ENCODE measurements at places on chromosomes 6 and 20.

GRCh38 chr6:127367023-127367375 is 23.6 kb upstream of the ECHDC1 start:
- no peak for DNase-seq

DNA sequence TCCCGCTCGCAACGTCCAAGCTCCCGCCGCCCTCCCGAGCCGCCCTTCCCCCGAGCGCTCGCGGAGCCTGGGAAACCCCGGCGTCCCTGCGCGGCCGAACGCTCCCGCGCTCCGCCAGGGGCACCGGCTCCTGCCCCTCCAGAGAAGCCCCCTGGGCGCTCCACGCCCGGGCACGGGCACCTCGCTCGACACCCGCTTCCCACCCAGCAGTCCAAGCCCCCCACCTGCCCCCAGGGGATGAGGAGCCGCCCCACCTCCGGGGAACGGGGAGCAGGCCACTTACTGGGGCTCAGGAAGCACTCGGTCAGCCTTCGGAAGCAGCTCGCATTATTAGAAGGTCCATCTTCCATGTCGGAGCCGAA is 1.4 kb downstream of the PDE10A start:
- no peak for DNase-seq

- DNase-seq, result no peak
Observed at GRCh38 chr20:31760519-31761240, 21.6 kb downstream of the TPX2 start.

- DNase-seq, result peak; percentile 79
Observed at GRCh38 chr20:36604952-36605398, 604 bp upstream of the RAB5IF start.

DNA sequence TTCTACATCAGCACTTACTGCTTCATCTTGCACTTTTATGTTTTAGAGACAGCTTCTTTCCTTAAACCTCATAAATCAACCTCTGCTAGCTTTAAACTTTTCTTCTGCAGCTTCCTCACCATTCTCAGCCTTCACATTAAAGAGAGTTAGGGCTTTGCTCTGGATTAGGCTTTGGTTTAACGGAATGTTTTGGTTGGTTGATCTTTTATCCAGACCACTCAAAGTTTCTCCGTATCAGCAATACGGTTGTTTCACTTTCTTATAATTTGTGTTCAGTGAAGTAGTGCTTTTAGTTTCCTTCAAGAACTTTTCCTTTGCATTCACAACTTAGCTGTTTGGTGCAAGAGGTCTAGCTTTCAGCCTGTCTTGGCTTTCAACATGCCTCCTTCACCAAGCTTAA is 40.4 kb downstream of the DNAAF9 start:
- DNase-seq, result no peak

- no peak for DNase-seq
Observed at GRCh38 chr20:49657118-49657901, 56.4 kb downstream of the B4GALT5 start.

GRCh38 chr6:41325446-41326066 is 9.9 kb upstream of the NCR2 start:
- no peak for DNase-seq

DNA sequence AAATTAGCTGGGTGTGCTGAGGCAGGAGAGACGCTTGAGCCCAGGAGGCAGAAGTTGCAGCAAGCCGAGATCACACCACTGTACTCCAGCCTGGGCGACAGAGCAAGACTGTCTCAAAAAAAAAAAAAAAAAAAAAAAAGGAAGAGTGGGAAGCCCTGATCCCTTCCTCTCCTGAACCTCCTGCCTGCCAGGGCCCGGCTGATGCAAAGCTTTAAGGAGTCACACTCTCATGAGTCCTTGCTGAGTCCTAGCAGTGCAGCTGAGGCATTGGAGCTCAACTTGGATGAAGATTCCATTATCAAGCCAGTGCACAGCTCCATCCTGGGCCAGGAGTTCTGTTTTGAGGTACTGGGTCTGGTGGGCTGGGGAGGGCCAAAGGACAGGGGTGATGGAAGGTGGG is 15.1 kb downstream of the SYNGAP1 start:
- DNase-seq, result no peak

- no peak for DNase-seq
Observed at GRCh38 chr6:133888929-133889556, at the start of gene TCF21. Gene TCF21, plus strand, starts transcription at chr6:133889113. Its CDS starts 285 bp downstream, at chr6:133889398.

- DNase-seq, result no peak
Observed at GRCh38 chr20:63636752-63637628, 10.1 kb upstream of the GMEB2 start.

GRCh38 chr6:149614337-149614736 is 34.2 kb downstream of the KATNA1 start:
- DNase-seq, result no peak

DNA sequence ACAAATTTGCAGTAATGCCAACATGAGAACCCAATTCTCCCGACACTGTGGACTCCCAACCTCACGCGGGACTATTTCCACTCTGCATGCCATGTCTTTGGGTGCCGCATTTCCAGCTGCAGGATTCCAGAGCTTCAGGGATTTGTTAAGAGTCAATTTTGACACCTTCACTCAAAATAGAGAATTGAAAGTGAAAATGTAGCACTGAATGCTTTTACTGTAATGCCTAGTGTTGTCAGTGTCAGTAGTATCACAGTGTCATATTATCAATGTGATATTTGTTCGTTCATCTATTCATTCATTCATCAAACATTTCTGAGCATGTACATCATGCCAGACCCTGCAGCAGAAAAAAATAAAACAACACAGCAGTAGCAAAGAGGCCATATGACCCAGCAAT is 13.4 kb upstream of the FAM50B start:
- DNase-seq, result no peak

GRCh38 chr20:25236450-25237304 is 11.2 kb upstream of the PYGB start:
- no peak for DNase-seq

DNA sequence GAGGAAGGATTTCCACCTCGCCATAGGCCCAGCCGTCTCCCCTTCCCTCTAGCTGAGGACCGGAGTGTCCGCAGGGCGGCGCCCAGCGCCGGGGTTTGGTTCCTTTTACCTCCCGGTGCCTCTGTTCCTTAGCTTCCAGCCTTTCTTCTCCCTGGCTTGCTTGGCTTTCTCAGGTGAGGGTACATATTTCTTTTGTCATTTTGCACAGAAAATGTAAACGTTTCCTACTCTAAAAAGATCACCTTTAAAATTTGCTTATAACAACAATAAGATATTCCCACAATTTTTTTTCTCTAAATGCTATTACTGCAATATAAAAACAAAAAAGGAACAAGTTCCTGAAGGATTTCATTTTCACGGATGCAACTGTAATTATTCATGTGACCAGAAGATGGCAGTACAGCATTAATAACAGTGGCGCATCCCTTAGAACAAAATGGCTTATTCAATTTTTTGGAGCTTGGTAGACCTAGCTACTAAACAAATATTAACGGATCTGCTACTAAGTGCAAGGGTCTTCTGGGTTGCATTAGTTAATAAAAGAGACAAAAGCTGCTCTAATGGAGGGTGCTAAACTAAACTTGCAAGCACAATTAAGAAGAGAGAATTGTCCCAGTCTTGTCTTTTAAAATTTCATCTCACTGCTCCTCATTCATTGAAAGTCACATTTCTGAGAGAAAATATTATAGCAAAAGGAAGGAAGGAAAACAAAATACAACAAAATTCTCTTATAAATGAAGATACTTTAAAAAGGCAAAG is 172.9 kb downstream of the ADGRG6 start:
- peak; percentile 16 for DNase-seq

GRCh38 chr20:23151008-23151703 is 65.0 kb upstream of the CD93 start:
- no peak for DNase-seq

DNA sequence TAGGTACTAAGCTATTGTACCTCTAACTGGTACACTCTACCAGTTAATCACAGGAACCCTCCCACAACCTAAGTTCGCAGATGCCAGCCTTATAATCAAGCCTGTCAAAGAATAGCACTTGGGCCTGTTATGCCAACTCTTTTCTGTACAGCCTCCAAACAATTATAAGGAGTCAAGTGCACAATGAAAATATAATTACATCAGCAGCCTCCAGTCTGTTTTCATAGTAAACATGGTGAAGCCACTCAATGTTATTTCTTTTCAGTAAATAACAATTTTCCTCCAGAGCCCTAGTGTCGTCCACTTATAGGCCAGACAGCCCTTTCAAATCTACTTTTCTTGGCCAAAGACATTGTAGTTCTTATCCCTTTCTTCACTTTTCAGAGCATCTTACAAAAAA is 82.7 kb upstream of the CARMIL1 start:
- DNase-seq, result no peak

GRCh38 chr6:80094017-80094416 is 12.5 kb upstream of the BCKDHB start:
- no peak for DNase-seq

DNA sequence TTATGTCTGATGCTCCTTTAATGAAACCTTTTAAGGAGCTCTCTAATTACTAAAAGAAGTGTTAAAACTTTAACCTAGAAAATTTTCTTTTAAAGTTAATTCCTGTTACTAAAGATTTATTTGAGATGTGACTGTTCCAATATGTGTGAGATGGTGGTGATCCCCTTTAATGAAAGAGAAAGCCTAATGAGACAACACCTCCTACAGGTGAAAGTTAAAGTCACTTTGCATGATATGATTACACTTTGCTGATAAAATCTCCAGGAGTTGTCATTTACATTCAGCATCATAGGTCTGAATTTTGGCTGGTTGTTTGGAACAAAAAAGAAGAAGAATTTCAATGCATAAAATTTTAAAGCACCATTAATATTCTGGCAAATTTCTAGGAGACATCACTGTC is 307.4 kb downstream of the TRDN start:
- no peak for DNase-seq

GRCh38 chr20:25690427-25690826 is 6.2 kb downstream of the ZNF337 start:
- no peak for DNase-seq

- DNase-seq, result no peak
Observed at GRCh38 chr6:144316862-144317195, 31.7 kb downstream of the UTRN start.

DNA sequence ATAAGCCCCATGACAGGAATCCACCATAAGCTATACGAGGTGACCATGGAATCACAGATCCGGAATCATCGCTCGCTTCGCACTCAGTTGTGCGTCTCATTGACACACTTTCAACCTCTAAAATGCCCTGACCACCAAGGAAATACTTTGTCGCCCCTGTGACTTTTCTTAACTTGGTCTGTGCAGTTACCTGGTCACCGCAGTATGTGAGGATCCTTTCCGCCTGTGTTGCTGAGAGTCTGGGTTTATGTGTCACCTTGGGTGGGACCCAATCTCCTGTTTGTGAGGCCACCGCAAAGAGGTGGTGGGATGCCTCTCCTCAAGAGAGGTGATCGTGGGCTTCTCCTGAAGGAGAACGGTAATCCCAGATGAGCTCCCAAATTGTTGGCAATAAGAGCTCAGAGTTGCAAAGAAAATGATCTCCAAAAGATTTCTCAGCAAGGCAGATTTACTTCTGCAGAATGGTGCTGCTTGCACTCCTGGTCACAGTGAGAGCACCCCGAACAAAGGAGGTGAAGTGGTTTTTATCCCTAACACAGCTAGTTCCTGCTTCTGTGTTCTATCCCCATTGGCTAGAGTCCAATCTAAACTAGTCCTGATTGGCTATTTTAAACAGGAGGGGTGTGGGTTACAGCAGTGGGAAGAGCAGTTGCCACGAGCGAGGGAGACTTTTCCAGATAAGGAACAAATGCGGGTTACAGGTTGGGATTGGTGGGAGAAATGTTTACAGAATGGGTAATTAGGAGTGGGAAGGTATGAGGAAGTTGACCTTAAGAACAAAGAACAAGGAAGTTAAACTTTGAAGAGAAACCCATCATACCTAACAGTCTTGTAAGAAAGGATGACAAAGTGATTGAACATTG is 9.1 kb upstream of the ZNFX1 start:
- no peak for DNase-seq

- DNase-seq, result no peak
Observed at GRCh38 chr6:25660512-25660911, 8.5 kb downstream of the SCGN start.

DNA sequence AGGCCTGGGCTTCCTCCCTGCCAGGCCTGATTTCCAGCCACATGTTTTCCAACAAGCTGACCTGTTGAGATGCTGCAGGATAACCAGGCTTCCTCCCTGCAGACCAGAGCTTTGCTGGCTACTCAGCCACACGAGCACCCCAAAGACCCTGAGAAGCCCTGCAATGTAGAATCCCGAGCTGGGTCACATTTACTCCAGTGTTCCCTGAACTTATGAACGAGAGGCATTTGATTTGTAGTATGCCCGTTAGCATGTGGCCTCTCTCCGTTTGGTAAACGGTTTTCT is 4.0 kb downstream of the SIRPA start:
- DNase-seq, result no peak

- DNase-seq, result no peak
Observed at GRCh38 chr6:124999105-124999764, 37.0 kb downstream of the RNF217 start.

- DNase-seq, result no peak
Observed at GRCh38 chr6:74902089-74902488, 303.8 kb downstream of the COL12A1 start.

GRCh38 chr6:106620931-106621672 is 8.2 kb downstream of the RTN4IP1 start:
- no peak for DNase-seq

GRCh38 chr6:169701311-169701953 is 397 bp downstream of the WDR27 start:
- DNase-seq, result no peak

DNA sequence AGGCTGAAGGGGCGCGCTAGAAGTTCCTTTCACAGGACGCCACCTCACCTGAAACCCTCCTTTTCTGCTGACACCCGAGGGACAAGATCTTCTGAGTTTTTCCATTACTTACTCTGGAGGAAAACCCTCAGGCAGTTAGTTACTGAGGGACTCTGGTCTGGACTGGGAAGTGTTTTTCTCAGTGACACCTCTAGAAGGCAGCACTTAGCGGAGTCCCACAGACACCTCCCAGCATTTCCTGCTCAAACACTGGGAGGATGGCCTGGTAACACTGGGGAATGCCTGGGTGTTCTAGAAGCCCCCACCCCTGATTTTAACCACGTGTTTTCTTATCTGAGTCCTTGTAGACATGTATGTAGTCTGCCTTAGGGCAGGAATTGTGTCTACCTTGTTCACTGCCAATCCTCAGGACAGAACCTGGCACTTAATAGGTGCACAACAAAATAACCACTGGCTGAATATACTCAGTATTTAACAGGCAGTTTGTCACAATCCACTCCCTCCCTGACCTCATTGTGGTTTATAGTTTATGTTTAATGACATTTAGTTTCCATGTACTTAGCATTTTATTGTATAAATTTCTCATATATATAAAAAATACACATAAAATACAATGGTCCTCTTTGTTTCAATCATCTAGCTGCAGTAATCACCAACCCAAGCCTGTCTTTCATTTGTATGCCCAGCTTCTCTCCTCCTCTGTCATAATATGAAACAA is 4.8 kb downstream of the GSTA3 start:
- no peak for DNase-seq

- DNase-seq, result peak; percentile 69
Observed at GRCh38 chr6:31546339-31546957, at the start of gene ATP6V1G2. Gene ATP6V1G2, minus strand, starts transcription at chr6:31546608. Its CDS starts 49 bp downstream, at chr6:31546559.

DNA sequence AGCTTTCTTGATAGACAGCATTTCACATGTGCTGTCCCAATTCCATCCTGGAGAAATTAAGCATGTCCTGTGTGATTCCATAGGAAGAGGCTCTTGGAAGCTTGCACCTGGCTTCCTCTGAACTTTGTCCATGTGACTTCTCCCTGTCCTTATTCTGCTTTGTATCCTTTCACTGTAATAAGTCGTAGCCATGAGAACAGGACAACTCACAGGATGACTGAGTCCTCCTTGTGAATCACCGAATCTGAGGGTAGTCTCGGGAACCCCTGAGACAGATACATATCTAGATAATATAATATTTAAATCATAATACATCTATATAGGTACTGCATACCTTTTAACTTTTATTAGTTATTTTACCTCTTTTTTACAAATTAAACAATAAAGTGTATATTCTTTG is 156.7 kb upstream of the THEMIS start:
- DNase-seq, result no peak
